ENCODE measurements at places on chromosomes 16 and 17.

- DNase-seq: no peak
Measured at GRCh38 chr17:146983-147761, 9.8 kb downstream of the SCGB1C2 start.

- no peak for DNase-seq
Measured at GRCh38 chr17:50022463-50023130, 27.6 kb upstream of the DLX3 start.

DNA sequence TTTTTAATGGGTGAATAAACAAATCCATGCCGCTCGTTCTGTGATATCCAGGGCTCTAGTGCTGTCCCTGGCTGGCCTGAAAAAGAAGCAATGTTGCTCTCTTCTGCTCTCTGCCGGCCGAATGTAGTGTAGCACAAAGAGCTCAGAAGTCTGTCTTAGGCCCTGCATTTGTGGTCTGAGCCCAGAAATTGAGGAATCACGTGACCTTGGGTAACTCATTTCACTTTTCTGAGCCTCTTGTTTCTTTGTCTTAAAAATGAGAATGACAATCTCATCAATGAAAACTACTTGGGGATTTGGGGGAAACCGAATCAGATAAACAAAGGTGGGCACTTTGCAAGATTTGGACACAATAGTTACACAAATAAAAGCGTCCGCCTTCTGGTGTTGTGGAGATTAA is 381.6 kb upstream of the ASIC2 start:
- peak; percentile 65 for DNase-seq

- DNase-seq: no peak
Measured at GRCh38 chr17:49549691-49550678, 25.7 kb upstream of the NXPH3 start.

DNA sequence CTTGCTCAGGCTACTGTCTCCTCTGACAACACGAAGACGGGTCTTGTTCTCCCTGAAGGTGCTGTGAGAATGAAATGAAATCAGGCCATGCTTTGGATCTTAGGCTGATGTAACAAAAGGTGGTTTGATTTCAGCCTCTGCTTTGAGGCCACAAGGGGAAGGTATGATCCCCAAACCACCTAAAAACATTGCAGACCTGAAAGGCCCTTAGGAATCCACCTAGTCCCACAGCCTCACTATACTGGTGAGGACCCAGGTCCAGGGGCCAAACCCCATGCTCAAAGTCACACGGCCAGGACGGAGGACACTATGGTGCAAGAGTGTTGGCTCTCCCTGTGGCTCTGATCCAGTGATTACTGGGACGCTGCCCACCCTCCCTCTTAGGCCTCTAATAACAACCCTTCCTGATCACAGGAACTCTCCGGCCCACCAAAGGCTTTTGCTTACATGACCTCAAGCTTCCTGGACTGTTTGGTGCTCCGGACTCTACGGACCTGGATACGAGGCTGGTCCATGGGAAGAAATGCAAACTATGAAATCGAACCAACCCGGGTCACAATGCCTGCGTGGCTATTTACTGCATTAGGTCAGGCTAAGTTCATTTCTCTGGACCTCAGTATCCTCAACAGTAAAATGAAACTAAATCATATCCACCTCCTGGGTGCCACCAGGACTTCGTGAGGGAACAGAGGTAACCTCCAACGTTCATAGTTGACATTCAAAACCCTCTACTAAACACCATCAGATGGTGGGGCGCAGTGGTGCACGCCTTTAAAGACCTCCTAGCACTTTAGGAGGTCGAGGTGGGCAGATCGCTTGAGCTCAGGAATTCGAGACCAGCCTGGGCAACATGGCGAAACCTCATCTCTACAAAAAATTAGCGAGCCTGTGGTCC is 1.5 kb downstream of the TRIM25 start:
- no peak for DNase-seq

- no peak for DNase-seq
Measured at GRCh38 chr16:17238285-17239028, 232.3 kb downstream of the XYLT1 start.

- no peak for DNase-seq
Measured at GRCh38 chr17:37187262-37187661, 188.5 kb upstream of the C17orf78 start.
